Foreskin fibroblast (primary cell): ENCODE measurements at places on chromosomes 3 and 15.

- DNase-seq = peak; percentile 69
These were observed at the start of gene ACTRT3 for GRCh38 chr3:169769287-169770181. TSS of gene ACTRT3 (minus strand) at chr3:169769561. CDS start at chr3:169769520, 41 bp downstream.

DNA sequence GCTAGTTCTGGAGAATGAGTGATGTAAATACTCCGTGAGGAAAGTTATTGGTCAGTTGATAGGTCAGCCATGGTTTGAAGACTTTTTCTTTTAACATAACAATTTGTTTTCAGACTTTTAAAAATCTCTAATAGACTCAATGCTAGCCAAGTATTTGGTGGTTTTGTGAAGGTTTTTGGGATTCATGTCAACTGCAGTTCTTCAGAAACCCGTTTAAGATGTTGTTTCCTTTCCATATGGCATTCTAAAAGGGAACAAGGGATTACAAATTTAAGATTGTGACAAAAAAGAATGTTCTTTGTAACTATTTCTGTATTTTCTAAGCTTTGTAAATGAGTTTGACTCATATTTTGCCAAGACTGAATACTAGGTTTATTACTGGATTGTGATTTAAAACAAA, 281.7 kb upstream of the COL8A1 start:
- DNase-seq = no peak

DNA sequence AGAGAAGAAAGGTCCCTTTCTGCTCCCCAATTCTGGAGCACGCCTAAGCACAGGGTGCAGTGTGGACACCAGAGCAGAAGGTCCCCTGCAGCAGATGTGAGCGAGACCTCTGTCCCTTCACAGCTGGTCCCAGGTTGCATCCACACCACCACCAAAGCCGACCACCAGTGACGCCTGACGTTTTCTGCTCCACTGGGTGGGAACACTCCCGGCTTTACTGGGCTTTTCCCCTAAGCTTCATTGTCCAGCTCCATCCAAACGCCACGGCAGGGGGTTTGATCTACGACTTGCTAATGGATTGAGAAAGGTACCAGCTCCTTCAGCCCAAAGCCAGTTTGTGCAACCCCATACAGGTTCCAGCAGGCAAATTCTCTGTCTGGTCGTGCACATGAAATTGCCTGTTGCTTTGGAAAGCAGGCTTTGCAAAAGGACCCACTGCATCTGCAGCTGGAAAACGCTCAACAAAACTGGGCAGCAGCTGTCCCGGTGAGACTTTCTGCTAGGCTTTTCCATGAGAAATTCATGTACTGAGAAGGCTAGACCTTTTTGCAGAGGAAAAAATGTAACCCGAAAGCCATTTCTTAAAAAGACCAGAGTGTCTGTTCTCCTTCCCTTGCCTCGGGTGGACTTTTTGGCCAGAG, 31.1 kb downstream of the ADAMTS17 start:
- no peak for DNase-seq

DNA sequence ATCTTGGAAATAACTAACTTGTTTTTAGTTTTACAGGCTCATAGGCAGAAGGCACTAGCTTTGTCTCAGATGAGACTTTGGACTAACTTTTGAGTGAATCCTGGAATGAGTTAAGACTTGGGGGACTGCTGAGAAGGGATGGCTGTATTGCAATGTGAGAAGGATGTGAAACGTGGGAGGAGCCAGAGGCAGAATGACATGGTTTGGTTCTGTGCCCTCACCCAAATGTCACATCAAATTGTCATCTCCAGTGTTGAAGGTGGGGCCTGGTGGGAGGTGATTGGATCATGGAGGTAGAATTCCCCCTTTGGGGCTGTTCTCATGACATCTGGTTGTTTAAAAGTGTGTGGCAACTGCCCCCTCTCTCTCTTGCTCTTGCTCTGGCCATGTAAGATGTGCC, 28.8 kb upstream of the CCDC50 start:
- DNase-seq = no peak

DNA sequence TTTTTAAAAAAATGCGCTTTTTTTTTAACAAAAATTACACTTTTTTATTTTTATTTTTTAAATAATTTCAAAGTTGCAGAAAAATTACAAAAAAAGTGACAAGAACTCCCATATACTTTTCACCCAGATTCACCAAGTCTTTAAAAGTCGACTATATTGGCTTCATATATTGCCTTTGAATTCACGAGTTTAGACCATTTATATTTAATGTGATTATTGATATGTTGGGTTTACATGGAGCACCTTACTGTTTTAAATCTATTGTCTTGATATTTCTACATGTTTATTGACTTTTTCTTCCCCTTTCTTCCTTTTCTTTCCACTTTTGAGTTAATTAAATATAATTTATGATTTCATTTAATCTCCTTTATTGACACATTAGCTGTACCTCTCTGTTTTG, 127.2 kb downstream of the OPA1 start:
- no peak for DNase-seq

- no peak for DNase-seq
These were observed 613.3 kb upstream of the GOLIM4 start for GRCh38 chr3:168709073-168709472.

- DNase-seq = peak; percentile 71
These were observed 98.7 kb downstream of the TBC1D5 start for GRCh38 chr3:17643691-17644090.

- no peak for DNase-seq
These were observed 2.9 kb downstream of the HDDC3 start for GRCh38 chr15:90929246-90930019.

- peak; percentile 66 for DNase-seq
These were observed 985 bp downstream of the LCMT2 start for GRCh38 chr15:43329217-43329959.
